ENCODE measurements at places on chromosomes 2 and 18.

DNA sequence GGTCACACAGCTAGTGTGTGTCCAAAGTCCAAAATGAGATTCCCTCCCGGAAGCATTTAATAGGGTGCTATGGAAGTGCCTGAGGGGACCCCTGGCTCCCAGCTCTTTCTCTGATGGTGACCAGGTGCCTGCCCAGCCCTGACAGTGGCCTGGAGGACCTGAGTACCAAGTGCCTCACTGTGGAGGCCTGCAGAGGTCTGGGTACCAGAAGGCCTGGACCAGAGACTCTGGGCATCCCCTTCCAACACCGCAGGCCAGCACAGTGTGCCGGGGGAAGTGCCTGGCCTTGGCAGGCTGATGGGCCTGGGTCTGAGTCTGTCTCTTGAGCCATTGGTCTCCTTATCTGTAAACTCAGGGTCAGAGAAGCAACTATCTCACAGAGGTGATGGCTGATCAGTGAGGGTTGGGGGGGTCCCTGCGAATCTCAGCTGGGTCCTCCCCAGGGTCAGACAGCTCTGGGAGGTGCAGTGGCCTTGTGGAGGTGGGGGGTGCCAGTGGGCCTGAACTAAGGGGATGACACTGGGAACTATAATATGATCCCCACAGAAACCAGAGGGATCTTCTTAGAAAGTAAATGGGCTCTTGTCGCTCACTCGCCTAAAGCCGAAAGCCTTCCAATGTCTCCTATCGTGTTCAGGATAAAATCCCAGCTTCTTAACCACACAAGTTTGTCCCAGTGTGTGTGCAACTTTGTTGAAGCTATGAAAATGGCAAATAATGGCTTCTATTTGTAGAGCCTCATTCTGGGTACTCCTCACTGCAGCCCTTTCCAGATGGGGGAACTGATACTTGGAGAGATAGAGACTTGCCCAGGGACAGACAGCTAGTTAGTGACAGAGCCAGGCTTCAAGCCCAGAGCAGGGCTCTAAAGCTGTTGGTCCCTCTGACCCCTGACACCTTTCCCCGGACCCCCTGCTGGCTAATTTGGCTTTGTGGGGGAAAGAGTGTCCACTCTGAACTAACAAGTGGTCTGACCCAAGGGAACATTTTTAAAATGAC, 225.1 kb downstream of the TFCP2L1 start:
- no peak for DNase-seq

DNA sequence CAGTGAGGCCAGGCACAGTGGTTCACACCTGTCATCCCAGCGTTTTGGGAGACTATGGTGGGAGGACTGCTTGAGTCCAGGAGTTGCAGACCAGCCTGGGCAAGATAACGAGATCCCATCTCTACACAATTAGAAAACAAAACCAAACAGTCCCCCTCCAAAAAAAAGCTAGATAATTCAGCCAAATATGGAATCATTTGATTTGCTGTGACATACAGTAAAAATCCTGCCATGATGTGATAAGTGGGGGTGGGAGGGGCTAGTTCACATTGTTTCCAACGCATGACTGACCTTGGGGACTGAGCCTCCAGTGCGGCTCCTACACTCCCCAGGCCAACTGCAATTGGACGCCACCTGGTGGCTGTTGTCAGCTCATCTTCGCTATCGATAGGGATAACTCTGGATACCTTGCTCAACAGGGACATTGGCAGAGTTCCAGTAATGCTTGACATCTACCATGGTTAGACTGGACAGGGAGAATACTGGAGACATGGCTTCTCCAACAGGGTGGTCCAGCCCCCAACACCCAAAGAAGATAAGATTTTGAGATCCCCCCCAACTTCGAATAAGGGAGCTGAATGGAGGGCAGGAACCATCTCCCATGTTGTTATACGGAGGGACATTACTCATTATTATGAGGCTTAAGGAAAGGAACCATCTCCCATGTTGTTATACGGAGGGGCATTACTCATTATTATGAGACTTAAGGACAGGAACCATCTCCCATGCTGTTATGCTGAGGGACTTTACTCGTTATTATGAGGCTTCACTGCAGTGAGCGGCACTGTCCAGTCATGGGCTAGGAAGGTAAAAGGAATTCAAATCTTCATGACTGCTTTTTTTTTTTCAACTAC, 135.9 kb downstream of the TGIF1 start:
- peak; percentile 77 for DNase-seq

DNA sequence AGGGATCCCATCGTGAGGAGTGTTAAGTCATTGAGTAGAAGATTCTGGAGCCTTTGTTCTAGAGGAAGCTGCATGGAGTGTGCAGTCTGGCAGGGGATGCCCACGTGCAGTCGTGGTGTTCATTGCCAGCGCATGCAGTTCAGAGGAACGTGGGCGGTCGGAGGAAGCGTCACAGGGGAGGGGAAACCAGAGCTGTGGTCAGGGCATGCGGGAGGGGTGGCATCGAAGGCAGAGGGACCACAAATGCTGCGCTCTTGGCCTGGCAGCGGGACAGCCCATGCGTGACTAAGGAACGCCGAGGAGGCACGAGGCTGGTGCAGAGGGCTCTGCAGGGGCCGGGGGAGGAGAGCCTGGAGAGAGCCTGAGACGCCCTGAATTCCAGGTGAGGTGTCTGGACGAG, 141.1 kb downstream of the KLHL29 start:
- DNase-seq = no peak

DNA sequence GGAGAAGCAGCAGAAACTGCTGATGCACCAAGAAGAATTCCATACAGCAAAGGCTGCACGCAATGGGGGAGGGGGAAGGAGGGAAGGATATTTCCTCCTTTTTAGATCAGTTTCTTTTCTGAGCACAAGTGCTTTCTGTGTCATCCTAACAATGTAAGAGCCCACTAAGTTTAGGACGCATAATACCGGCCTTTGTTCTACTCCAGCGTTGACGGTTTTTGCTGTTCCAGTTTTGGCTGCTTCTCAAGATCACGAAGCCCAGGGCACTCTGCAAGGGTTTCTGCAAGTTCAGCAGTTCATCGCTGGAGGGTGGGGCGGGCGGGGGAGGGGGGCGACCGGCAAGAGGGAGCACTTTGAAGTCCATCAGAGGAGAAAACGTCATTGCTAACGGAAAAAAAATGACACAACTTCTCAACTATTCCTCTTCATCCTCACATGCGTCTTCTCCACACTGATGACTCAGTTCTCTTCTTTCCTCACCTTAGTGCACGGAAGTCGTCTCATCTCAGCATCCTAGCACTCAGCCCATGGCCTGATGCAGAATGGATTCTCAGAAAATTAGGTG, 8.7 kb downstream of the FAM178B start:
- DNase-seq = no peak

DNA sequence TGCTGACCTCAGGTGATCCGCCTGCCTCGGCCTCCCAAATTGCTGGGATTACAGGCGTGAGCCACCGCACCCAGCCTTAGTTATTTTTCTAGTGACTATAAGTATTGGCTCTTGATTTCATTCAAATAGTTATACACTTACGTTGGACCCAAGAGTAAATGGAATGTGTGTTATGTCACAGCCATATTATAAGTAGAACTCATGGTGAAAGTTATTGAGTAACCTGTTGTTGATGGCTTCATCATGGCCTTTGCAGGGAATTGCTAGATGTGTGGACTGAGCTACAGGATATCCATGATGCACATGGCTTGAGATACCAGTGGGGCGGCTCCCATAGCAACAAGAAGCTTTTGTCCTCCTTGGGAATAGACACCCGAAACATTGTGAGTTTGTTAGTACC, 44.7 kb downstream of the AFTPH start:
- DNase-seq = no peak

GRCh38 chr2:155022531-155022930, 324.0 kb downstream of the KCNJ3 start:
- DNase-seq = no peak

DNA sequence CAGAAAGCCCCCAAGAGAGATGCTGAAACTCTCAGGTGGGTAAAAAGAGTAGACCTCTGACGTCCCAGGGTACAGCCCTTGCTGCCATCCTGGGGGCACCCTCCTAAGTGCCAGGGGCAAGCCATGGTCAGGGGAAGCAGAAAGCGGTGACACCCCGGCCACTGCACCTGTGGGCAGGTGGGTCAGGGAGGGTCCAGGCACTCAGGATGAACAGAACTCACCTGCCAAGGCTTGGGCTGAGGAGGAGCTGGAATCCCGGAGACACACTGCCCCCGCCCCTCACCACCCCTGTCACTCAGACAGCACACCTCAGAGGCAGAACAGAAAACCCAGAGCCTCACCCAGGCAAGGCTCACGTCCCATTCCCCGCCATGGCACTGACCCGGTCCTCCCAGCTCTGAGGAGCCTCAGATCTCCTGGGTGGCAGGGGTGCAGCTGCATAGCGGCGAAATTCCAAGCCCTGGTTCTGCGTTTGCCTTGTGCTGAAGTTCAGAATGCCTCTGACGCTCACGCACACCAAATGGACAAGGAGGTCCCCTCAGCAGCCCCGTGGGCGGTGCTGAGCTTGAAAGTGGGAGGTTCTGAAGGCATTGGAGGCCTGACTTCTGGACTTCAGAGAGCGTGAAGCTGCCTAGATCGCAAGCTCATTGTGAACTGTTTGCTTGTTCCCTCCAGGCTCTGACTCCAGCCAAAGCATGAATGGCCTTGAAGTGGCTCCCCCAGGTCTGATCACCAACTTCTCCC, 4.3 kb downstream of the GPR17 start:
- no peak for DNase-seq
